Mammary epithelial cell (primary cell): ENCODE measurements at places on chromosomes 4 and X. TPM values are rescaled to one million over a fixed set of nuclear protein-coding genes. Genes with fewer than 3 reads are reported as not detected.

PPEF1 gene
- not detected for total RNA-seq

DRD5 gene
- total RNA-seq: not detected in 2 replicates

TCP11X2 gene
- total RNA-seq: not detected

NONO gene
- total RNA-seq: 220 and 294 TPM in 2 replicates

KCTD8 gene
- not detected for total RNA-seq

RGN gene
- total RNA-seq: 3.8 TPM

SPANXN3 gene
- total RNA-seq: not detected in 2 replicates

ITM2A gene
- 31.5 TPM for total RNA-seq

NDP gene
- total RNA-seq: not detected in 2 replicates

SSX1 gene
- total RNA-seq: not detected in 2 replicates

DNA sequence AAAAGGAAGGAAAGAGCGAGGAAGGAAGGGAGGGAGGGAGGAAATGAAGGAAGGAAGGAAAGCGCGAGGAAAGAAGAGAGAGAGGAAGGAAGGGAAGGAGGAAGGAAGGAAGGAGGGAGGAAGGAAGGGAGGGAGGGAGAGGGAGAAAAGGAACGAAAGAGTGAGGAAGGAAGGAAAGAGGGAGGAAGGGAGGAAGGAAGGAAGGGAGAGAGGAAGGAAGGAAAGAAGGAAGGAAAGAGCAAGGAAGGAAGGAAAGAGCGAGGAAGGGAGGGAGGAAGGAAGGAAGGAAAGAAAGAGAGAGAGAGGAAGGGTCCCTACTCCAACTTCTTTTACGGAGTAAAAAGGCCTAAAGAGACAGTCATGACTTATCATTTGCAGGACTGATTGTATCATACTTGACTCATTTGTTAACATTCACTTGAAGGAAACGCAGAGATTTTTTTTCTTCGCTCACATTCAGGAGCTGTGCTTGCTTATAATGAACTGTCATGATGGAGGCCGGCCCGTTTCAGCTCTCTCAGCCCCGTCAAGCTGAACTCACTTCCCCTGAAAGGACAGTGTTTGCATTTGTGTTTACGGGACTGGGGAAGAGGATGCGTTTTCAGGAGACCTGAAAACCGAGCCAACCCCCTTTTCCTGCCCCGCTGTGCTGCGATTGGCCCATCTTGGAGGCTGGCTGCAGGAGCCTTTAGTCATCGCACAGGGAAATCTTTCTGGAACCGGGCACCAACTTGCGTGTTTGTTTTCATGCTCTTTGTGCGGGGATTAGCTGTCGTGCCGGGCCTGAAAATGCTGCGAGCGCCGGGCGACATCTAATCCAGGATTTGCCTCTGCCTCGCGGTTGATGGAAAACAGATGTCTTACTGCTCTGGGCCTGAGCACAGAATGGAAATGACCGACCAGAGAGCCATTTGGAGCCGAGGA, 17.8 kb downstream of the TRIM2 start:
- peak; percentile 73 for DNase-seq

DNA sequence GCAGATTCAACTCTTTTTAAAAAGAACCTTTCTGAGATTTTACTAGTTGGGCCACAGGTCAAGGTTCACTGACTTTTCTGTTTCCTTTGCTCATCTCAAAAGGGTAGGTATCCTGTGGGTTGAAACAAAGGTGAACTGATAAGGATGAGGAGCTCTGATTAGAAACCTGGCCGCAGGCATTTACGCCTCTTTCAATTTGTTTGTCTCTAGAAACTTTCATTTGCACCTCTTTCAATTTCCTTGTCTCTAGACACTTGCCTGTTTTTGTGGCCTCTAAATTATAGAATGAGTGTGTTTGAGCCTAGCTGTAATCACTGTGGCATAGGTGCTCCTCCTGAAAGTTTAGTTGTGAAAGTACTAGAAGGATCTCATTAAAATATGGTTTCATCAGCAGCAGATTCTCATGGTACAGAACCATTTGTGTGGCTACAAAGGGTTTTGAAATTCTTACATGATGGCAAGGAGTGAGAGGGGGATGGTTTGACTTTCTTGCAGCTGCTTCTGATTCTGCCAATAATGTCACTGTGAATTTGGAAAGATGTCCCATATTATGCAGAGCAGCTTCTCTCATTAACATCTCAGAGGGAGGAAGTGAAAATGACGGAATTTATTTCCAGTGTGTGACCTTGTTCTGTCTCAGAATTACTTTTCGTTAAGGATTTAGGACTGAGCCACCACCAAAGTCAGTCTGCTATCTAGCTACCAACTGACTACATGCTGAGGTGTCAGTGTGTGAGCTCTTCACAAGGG, 142.2 kb downstream of the SH2D1A start:
- DNase-seq: no peak

DNA sequence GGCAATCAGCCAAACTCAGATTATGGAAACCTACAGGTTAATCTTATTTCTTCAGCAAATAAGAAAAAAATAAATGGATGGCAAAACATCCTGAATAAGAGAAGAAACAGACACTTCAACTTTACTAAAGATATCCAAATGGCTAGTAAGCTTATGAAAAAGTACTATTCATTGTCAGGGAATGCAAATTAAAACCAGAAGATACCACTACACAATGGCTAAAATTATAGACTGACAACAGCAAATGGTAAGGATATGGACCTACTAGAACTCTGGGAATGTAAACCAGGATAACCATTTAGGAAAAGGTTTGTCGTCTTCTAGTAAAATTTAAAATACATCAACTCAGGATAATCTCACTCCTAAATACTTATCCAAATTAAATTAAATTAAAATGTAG, 24.3 kb downstream of the GRSF1 start:
- DNase-seq: no peak

- DNase-seq: no peak
These were observed 81.4 kb downstream of the ANTXR2 start for GRCh38 chr4:79991601-79992000.

- peak; percentile 55 for DNase-seq
These were observed 36.7 kb upstream of the FBXW7 start for GRCh38 chr4:152572417-152573086.

DNA sequence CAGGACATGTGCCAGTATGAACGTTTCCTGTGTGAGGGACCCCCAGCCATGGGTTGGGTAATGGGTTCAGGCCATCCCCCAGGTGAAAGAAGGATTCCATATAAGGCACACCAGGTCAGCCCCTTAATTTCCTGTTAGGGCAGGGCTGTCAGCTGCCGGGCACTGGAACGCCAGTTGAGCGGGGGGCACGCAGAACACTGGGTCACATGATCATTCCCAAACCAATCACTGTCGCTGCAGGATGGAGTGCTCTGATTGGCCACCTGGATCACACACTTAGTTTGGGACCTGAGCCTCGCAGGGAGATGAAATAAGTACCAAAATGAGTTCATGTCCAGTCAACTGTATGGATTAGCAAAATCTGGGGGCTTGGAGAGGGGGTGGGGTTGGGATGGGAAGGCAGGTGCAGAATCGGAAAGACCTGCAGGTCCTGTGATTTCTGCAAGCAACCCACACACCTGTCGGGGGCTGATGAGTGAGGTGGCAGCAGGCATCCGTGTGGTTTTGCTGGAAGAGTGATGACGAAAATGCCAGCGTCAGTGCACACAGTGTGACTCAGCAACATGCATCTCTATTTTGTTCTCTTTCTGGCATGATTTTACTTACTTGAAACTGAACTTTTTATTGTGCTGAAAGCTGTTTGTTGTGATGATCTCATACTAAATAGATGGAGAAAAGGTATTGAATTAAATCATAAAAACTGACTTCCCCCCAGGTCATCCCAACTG, 32.2 kb downstream of the RNF212 start:
- peak; percentile 93 for DNase-seq

DNA sequence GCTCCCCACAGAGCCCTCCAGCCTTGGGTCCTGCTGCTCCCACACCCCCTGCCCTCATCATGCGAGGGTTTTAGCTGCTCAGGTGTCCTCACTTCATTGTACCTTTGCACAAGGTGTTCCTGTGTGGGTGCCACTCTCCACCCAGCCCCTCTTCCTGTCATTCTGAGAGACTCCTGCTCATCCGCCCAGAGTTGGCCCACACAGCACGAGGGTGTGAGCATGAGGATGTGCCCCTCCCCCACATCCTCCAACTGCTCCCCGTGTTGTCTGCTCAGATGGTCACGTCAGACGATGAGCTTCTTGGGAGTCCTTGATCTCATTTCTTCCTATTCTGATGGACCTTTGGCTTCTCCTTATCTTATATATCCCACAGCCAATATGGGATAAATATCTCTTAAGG, 53.2 kb downstream of the HTT-AS start:
- no peak for DNase-seq

DNA sequence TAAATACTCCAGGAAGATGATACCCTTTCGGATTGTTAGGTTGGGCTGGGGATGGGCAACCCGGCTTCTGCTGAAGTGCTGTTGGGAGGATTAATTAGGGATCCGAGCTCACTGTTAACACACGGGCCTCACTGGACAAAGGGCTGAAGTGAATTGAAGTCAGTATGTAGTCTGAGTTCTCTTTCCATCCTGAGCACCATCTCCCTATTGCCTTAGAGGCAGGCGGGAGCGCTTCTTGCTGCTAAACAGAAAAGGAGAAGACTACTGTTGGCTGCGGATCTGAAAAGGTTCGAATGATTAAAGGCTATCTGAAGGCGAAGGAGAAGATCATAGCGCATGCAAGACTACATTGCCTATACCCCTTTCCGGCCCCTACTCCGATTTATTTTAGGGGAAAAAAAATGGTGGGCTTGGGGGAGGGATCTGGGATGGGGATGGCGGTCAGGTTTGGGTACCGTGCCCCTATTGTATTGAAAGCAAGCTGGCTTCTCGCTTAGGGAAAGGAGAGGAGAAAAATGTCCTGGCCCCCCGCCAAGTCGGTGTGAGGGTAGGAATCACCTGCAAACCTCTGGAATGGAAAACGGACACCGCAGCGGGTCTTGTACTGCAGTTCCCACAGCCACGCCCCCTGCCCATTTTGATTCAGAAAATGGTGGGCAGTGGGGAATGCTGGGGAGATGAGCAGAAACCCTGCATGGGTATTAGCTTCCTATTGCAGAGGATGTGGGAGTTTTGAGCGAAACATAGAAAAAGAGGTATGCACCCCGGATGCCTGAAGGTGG, 22.3 kb downstream of the MORF4L2 start:
- DNase-seq: no peak
